ENCODE measurements at places on chromosomes 11 and 22. TPM values are rescaled to one million over a fixed set of nuclear protein-coding genes. Genes with fewer than 3 reads are reported as not detected.

The FIBIN gene
- not detected for total RNA-seq

The NCAM1 gene
- not detected for total RNA-seq

The SGSM1 gene
- total RNA-seq, result 0.29 TPM

GRCh38 chr11:114774599-114775361, 96.5 kb downstream of the NXPE2 start:
- DNase-seq, result peak; percentile 67

The DEUP1 gene
- 0.26 TPM for total RNA-seq

The ACER3 gene
- 18.5 TPM for total RNA-seq

GRCh38 chr11:64477675-64478074, 113.3 kb upstream of the SLC22A12 start:
- no peak for DNase-seq

- DNase-seq, result peak; percentile 39
These were observed 27.4 kb downstream of the RPL3 start for GRCh38 chr22:39292031-39292462.

DNA sequence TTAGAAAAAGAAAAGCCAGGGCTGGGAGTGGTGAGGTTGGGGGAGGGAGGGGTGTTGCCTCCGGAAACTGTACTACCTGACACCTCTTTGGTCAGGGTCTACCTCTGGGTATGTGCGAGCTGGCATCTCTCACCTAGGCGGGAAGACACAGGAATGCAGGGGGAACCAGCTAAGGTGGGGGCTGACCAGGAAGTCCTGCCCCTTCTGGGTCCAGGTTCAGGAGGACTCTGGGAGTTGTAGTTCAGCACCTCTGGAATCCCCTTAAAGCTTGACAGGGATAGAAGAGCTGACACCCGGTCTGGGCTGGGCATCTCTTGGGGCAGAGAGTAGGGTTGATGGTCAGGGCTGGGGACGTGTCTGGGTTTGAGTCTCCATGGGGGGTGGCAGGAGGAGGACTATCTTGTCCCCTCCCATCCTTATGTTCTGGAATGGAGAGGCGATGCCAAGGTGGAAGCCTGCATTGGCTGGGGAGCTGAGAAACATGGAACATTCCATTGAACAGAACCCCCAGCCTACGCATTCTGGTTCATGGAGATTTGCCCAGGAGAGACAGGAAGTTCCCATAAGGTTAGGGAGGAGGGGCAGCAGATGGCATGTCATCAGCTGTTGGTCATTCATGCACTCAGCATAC, 2.1 kb upstream of the KIAA1671 start:
- DNase-seq, result no peak

The TSGA10IP gene
- total RNA-seq, result not detected

DNA sequence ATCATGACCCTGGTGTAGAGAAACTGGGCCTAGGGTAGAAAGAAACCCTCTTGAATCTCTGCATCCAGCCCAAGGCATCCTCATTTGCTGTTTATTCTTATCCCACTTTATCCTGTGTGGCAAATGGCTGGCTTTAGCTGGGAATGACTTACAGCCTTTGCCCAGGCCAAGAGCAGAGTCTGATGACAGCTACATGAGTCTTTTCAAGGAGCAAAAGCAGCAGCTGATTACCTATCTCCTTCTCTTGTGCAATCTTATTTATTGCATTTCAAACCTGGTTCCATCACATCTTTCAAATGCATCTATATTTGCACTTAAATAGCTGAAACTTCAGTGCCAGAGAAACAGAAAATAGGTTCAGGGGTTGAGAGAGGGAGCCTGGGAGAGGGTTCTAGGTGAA, 26.1 kb downstream of the SYT13 start:
- no peak for DNase-seq

DNA sequence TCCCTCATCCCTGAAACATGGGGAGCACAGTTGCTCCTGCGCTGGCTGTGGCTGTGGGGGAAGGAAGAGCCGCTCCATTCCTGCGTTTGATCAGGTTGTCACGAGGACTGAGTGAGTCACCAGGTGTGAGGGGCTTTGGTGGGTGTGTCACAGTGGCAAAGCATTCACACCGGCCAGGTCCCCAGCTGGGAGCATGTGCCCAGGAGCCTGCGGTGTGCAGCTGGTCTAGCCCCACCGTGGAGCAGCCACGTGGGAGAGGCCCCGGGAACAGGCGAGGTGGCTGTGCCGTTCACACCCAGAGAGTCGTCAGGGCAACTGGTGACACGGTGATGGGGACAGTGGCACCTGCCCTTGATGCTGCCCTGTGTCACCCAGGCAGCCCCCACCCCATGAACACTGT, 47.6 kb upstream of the PPARA start:
- DNase-seq, result no peak

DNA sequence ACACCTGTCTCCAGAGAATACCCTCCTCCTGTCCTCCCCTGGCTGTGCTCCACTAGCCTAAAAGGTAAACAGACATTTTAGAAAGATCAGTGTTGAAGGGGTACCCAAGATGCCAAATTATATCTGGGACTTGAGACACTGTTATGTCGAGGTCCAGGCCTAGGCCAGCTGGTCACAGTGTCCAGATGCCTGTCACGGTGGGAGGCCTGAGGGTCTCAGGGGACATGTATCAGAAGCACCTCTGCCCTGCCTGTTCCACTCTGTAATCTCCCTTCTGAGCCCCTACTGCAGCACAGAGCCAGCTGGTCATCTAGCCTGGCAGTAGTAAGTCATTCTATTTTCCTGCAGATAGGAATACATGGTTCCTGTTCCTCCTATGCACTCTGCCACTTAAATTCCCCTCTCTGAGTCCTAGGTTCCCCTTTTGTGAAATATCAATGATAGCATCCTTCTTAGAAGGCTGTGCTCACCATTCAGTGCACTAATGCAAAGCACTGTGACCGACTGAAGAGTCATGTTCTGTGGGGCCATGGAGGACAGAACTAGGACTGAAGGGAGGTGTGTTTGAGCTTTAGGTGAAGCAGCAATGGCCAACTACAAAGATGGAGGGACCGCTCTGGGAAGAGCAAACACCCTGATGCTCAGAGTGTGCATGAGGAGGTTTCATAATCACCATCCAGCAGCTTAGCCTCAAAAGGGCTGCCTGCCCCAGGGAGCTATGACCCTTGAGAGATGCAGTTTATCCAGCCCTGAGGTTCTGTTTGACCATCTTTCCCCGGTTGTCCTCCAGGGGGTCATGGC, 44.8 kb upstream of the TUB start:
- DNase-seq, result no peak

- no peak for DNase-seq
These were observed 53.6 kb upstream of the ANO3 start for GRCh38 chr11:26278354-26278753.

The XNDC1N gene
- 14.0 TPM for total RNA-seq

The CFAP300 gene
- total RNA-seq, result 3.9 TPM

DNA sequence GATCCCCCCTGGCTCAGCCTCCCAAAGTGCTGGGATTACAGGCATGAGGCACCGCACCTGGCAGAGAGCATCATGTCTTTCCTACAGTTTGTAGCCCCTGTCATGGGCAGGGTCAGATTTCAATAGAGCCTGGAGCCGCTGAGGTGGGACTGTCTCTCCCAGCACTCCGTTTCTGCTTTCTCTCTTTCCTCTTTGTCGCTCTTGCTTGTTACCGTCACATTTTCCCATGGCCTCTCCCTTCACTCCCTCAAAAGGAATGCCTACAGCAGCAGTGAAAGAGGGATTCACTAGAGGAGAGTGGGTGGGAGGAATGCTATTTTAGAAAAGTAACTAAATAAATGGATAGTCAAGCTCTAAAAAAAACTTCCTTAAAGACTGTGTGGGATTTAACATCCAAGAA, 136.7 kb upstream of the TTC12 start:
- DNase-seq, result no peak

The GGT5 gene
- total RNA-seq, result 0.12 TPM

The PLCB3 gene
- 69.0 TPM for total RNA-seq

DNA sequence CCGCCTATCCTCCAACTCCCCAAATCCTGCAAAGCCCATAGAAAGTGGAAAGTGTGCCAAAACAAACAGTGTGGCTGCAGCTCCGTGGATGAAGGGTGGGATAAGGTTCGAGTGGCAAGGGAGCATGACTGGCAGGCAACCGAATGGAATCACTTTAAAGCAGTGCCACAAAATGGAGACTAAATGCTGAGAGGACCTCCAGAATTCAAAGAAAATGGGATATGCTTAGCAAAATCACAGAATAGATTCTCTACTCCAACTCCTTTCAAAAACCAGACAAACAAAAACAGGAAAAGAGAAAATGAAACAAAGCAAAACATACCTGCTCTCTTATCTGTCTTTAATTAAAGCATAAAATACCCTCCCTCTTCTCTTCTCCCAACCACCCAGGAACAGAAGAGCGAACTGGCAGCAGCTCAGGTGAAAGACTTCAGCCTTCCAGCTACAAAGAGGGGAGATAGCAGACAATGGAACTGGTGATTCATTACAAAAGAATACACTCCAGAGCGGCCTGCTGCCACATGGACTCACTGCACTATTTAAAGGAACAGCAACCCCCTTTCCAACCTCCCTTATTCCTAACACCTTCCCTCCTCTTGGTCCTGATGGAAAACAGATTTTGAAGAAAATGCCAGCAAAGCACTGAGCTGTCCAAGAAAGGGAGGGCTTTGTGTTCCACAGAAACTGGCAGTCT, 118.5 kb downstream of the APOL5 start:
- DNase-seq, result peak; percentile 80

GRCh38 chr11:15318814-15319213, 204.1 kb downstream of the INSC start:
- DNase-seq, result no peak

DNA sequence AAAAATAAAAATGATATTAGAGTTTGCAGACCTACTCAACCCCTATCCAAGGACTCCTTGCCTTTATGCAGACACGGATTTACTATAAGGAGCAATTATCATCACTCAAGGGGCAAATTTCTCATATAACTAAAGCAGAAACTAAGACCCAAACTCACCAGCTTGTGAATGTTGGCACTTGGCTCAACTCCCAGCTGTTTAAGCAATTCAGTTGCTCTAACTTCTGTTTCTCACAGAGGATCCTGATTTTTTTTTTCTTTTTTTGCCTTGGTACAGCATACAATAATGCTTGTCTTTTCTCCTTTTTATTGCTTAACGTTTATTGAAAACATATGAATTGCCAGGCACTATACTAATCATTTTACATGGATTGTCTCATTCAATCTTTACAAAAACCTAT, 9.6 kb upstream of the CBLIF start:
- DNase-seq, result no peak

The OR10A6 gene
- total RNA-seq, result not detected

DNA sequence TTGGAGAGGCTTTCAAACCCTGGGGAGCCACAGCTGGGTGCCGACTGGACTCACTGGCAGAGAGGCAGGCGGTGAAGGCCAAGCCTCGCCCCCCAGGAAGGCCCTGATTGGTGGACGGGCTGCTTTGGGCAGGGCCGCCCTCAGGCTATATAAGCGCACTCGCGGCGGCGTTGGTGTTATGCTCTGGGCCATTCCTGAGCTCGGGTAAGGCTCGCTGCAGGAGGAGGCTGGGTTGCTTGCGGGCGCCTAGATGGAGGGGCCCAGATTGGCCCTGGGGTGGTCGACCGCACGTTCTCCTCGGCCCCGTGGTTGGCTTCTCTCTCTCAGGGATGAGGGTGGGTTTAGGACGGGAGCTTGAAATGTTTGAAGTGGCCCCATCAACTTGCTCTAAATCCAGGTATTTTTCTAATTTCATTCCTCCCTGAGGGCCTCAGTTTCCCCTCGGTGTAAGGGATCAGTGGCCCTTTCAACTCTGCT, at the start of gene SPDYC:
Gene SPDYC (plus strand): TSS at position 176 of the 477 bp plus-strand sequence. CDS start 1,125 bp downstream, outside the sequence.
- DNase-seq, result no peak

The SEC14L6 gene
- not detected for total RNA-seq

- DNase-seq, result no peak
These were observed 7.5 kb upstream of the SLC15A3 start for GRCh38 chr11:60959431-60959830.

DNA sequence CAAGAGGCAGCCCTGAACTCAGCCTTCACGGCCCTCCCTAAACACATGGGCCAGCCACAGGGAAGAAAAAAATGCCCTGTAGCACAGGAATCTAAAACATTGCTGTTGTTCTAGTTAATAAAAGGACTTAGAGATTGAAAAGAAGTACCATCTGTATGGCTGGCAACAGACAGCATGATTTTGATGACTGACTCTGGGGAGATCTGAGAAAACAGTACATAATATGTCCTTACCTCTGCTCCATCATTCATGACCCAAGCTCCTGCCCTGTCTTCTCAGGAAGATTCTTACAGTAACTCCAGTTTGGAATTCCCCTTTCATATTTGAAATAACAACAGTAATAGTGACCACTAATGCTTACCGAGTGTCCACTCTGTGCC, 244.2 kb downstream of the ETS1 start:
- no peak for DNase-seq

DNA sequence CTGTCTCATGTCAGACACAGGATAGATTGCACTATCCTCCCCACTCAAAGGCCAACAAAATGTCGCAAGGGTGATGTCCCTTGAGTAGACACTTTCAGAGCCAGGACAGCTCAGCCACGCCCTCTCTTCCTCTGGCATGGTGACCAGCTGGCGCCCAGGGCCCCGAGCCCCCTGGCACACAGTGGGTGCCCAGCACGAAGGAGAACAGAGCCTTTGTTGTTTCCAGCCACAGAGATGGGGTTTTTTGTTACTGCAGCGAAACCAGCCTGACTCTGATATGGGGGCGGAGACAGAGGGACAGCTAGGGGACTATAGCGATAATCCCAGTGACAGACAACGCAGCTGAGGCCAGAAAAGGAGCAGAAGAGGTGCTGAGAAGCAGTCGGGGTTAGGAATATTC, 23.3 kb upstream of the CCND1 start:
- no peak for DNase-seq

DNA sequence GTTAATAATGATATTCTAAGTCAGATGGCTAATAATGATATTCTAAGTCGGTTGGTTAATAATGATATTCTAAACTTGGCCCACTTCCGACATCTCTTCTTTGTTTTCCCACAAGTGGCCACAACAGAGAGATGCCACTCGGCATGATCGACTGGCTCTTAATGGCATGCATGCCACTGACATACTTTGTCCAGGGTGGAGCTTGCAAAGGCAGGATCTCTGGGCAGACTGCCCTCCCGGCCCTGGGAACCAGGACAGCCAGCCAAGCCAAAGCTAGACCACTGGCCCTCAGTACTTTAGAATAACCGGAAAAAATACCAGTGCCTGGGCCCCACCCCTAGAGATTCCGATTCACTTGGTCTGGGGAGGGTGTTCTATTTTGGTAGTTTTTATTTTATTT, 78.1 kb downstream of the KIAA1671 start:
- DNase-seq, result no peak

DNA sequence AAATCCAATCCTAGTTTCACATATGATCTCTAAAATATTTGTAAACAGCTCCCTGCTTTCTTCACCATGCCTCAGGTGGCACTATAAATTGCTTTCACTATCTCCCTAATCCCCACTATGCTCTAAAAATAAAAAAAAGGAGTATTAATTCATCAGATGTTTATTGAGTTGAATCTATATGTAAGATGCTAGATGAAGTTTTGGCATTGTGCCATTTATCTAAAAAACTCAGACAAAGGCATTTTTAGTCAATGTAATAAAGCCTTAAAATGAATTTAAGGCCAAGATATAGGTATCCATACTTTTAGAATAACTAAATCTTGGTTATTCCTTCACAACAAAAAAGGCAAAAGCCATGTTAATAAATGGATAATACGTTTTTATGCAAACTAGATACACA, 373.9 kb downstream of the ETS1 start:
- DNase-seq, result no peak

Measured in PC-3 (cell line).